Activated CD4-positive, alpha-beta memory T cell treated with anti-CD3 and anti-CD28 coated beads, Interleukin-2, amount 10 ng/mL, durations not matched to agents 7 days and 5 days (primary cell): ENCODE measurements at places on chromosomes 12 and 14. TPM values are rescaled to one million over a fixed set of nuclear protein-coding genes. Genes with fewer than 3 reads are reported as not detected.

GRCh38 chr12:52248541-52249461, 15.8 kb downstream of the KRT7 start:
- peaks cover 5% of the 10 kb centered on the region for H3K27me3 ChIP-seq
- H3K27ac ChIP-seq = peak overlapping the region; percentile 28
- H3K36me3 ChIP-seq = peaks cover 20% of the 10 kb centered on the region
- H3K4me1 ChIP-seq = peaks cover 81% of the 10 kb centered on the region

- peaks cover 5% of the 10 kb centered on the region for H3K27me3 ChIP-seq
- no peaks in the 10 kb centered on the region for H3K36me3 ChIP-seq
- H3K27ac ChIP-seq = no peak overlapping the region
- no peak overlapping the region for H3K4me3 ChIP-seq
- H3K4me1 ChIP-seq = peaks cover 18% of the 10 kb centered on the region
These were observed 48.6 kb upstream of the BCAT1 start for GRCh38 chr12:24997496-24997895.

PTPRR gene
- total RNA-seq = not detected

GRCh38 chr14:58275527-58276190, 22.7 kb upstream of the ARID4A start:
- H3K27me3 ChIP-seq = no peaks in the 10 kb centered on the region
- H3K4me3 ChIP-seq = peak overlapping the region; percentile 11
- H3K27ac ChIP-seq = peak overlapping the region; percentile 82
- DNase-seq = no peak
- peaks cover 40% of the 10 kb centered on the region for H3K4me1 ChIP-seq

GRCh38 chr12:57993030-57993429, 51.7 kb downstream of the ATP23 start:
- H3K27me3 ChIP-seq = no peaks in the 10 kb centered on the region
- H3K36me3 ChIP-seq = no peaks in the 10 kb centered on the region
- no peaks in the 10 kb centered on the region for H3K4me1 ChIP-seq

- no peaks in the 10 kb centered on the region for H3K36me3 ChIP-seq
- no peak overlapping the region for H3K27ac ChIP-seq
- DNase-seq = no peak
These were observed 16.4 kb upstream of the ARID2 start for GRCh38 chr12:45713078-45713477.

SLC35F4 gene
- not detected for total RNA-seq

DNA sequence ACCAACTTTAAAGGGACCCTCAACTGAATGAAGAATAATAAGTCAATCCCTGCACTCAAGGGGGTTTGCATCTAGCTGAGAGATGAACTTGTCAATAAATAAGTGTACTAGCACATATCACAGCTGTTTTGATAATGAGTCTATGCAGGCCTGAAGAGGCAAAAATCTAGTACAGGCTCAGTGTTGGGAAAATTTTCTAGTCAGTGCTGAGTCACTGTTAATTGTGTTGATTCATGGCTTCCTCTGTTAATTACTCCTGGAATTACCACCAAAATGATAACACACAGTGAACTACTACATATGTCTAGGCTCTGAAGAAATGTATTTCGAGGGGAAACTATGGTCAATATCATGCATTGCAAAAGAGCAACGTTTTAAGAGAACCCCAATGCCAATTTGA, 18.9 kb downstream of the SNRPF start:
- no peak overlapping the region for H3K4me3 ChIP-seq
- no peaks in the 10 kb centered on the region for H3K27me3 ChIP-seq
- DNase-seq = no peak
- peaks cover 3% of the 10 kb centered on the region for H3K36me3 ChIP-seq

IL26 gene
- total RNA-seq = 3.3 TPM

SLC6A15 gene
- total RNA-seq = not detected

DNA sequence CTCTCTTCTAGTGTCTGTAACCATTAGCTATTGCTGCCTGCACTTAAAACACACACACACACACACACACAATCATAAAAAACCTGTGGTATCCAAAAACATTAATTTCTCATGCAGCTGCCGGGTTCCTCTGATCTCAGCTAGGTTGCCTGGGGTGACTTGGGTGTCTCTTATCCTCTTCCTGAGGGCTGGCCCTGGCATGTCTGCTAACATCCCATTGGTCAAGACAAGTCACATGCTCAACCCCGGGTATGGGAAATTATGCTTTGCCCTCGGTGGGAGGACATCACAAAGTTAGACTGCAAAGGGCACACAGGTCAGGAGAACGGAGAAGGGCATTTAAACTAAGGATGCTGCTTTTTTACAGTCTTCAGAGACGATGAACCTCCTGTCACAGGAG, 55.7 kb downstream of the TRPV4 start:
- H3K4me3 ChIP-seq = peak overlapping the region; percentile 46
- no peaks in the 10 kb centered on the region for H3K36me3 ChIP-seq
- no peak overlapping the region for H3K27ac ChIP-seq
- peaks cover 6% of the 10 kb centered on the region for H3K4me1 ChIP-seq

- no peak overlapping the region for H3K4me3 ChIP-seq
- no peak for DNase-seq
- H3K27ac ChIP-seq = no peak overlapping the region
- no peaks in the 10 kb centered on the region for H3K36me3 ChIP-seq
- H3K4me1 ChIP-seq = no peaks in the 10 kb centered on the region
These were observed 83.4 kb downstream of the NAV3 start for GRCh38 chr12:77914081-77914488.

MYF6 gene
- not detected for total RNA-seq

GRCh38 chr14:66046035-66046434, 440.1 kb upstream of the CCDC196 start:
- H3K36me3 ChIP-seq = no peaks in the 10 kb centered on the region
- H3K4me1 ChIP-seq = no peaks in the 10 kb centered on the region
- no peak overlapping the region for H3K4me3 ChIP-seq
- H3K27ac ChIP-seq = no peak overlapping the region

DNA sequence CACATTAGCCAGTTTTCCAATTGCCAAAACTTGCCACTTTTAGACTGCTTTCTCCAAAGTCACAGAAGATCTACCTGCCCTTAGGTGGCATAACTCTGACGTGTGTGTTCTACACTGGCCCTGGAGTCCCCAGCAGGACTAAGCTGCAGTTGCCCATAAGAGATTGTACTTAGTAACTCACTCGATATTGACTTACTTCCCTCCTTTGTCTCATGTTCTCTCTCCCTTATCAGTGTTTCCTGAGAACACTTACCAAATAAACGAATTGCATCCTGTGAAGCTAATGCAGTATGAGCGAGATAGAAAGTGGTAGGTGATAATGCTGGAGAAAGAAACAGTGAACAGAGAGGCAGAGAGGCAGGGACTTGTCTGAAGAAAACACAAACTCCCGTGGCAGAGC, 117.2 kb downstream of the NUAK1 start:
- H3K4me3 ChIP-seq = no peak overlapping the region
- H3K4me1 ChIP-seq = no peaks in the 10 kb centered on the region
- H3K27me3 ChIP-seq = no peaks in the 10 kb centered on the region
- DNase-seq = no peak
- no peak overlapping the region for H3K27ac ChIP-seq

GRCh38 chr12:124653169-124653931, 85.9 kb upstream of the NCOR2 start:
- no peak overlapping the region for H3K4me3 ChIP-seq
- peaks cover 12% of the 10 kb centered on the region for H3K27me3 ChIP-seq
- H3K4me1 ChIP-seq = no peaks in the 10 kb centered on the region
- DNase-seq = no peak
- H3K27ac ChIP-seq = no peak overlapping the region

INTS13 gene
- 44.8 TPM for total RNA-seq

DNA sequence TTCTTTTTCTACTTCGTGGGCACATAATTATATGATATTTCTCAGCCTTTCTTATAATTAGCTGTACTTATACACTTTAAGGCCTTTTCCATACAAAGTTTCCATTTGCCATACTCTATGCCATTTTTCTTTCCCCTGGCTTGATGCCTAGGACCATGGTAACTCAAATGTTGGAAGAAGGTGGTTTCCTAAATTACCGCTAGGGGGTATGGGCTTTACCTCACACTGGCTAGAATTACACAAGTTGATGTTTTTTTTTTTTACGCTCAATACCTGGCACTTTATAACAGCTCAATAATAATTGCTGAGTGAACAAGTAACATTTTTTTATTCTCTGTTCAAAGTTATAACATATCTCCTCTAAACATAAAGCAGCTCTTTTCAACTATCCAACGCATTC, 306.8 kb upstream of the LRFN5 start:
- no peaks in the 10 kb centered on the region for H3K36me3 ChIP-seq
- H3K27ac ChIP-seq = no peak overlapping the region
- no peak overlapping the region for H3K4me3 ChIP-seq
- no peaks in the 10 kb centered on the region for H3K27me3 ChIP-seq

- peaks cover 32% of the 10 kb centered on the region for H3K36me3 ChIP-seq
- no peak for DNase-seq
- no peak overlapping the region for H3K4me3 ChIP-seq
- no peak overlapping the region for H3K27ac ChIP-seq
These were observed 16.4 kb downstream of the ARID2 start for GRCh38 chr12:45745861-45746277.

GRCh38 chr14:90114554-90114953, 52.8 kb downstream of the KCNK13 start:
- no peak overlapping the region for H3K27ac ChIP-seq
- H3K36me3 ChIP-seq = no peaks in the 10 kb centered on the region
- peaks cover 20% of the 10 kb centered on the region for H3K27me3 ChIP-seq
- H3K4me1 ChIP-seq = no peaks in the 10 kb centered on the region
- DNase-seq = no peak
- no peak overlapping the region for H3K4me3 ChIP-seq

GRCh38 chr12:77118696-77119095, 53.3 kb upstream of the E2F7 start:
- no peak for DNase-seq

DNA sequence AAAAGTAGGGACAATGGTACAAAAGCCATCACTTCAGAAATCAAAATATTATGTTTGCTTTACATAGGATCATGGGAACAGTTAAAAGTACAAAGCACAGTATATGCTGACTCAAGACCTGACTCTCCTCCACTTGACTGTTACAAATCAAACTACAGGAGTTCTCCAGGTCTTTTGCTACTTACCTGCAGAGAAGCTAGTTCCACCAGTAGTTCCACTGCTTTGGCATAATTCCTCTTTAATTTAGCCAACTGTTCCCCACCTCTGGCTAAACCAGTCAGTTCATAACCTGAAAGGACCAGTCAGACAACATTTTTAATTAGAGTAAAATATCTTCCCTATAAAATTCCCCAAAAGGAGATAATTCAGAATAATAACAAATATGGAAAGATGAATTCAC, 14.0 kb downstream of the ATP6V1D start:
- no peak for DNase-seq
- H3K36me3 ChIP-seq = peaks cover 44% of the 10 kb centered on the region
- H3K27ac ChIP-seq = no peak overlapping the region
- H3K4me3 ChIP-seq = no peak overlapping the region
- peaks cover 11% of the 10 kb centered on the region for H3K4me1 ChIP-seq

DNA sequence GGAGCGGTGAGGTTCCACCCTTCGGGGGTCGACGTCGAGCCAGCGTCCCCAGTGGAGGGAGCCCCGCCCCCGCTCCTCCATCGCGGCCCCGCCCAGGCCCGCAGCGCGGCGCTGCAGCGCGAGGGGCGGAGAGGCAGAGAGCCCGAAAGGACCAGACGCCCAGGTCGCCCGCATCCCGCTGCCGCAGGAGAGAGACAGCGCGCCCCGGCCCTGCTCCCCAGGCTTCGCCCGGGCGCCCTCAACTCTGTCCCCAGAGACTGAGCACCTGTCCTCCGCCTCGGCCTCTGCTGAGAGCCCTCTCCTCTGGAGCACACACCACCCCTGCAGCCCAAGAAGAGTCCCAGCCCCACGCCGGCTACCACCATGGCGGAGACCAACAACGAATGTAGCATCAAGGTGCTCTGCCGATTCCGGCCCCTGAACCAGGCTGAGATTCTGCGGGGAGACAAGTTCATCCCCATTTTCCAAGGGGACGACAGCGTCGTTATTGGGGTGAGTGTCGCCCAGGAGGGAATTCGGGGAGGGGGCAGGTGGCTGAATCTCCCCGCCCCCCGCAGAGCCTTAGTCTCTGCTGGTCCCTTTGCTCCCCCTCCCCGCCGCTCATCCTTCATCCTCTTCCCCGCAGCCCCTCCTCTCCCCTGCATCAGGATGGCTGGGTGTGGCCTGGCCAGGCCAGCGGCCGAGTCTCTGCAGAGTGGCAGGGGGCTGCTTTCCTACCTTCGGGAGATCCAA, at the start of gene KIF5A:
Gene KIF5A, plus strand, starts transcription at position 136 of the 732 bp plus-strand sequence. Its CDS starts 228 bp downstream, at position 364.
- peaks cover 44% of the 10 kb centered on the region for H3K4me1 ChIP-seq
- no peak within 1 kb of the TSS for H3K27ac ChIP-seq
- peaks cover 17% of the 10 kb centered on the region for H3K36me3 ChIP-seq
- peak within 1 kb of the TSS; percentile 67 for H3K4me3 ChIP-seq
- peak; percentile 68 for DNase-seq
- peaks cover 20% of the 10 kb centered on the region for H3K27me3 ChIP-seq

CAPZA3 gene
- not detected for total RNA-seq

GRCh38 chr12:45409966-45410365, 194.1 kb downstream of the ANO6 start:
- no peaks in the 10 kb centered on the region for H3K4me1 ChIP-seq
- H3K4me3 ChIP-seq = no peak overlapping the region
- H3K36me3 ChIP-seq = peaks cover 26% of the 10 kb centered on the region
- H3K27me3 ChIP-seq = no peaks in the 10 kb centered on the region

DNA sequence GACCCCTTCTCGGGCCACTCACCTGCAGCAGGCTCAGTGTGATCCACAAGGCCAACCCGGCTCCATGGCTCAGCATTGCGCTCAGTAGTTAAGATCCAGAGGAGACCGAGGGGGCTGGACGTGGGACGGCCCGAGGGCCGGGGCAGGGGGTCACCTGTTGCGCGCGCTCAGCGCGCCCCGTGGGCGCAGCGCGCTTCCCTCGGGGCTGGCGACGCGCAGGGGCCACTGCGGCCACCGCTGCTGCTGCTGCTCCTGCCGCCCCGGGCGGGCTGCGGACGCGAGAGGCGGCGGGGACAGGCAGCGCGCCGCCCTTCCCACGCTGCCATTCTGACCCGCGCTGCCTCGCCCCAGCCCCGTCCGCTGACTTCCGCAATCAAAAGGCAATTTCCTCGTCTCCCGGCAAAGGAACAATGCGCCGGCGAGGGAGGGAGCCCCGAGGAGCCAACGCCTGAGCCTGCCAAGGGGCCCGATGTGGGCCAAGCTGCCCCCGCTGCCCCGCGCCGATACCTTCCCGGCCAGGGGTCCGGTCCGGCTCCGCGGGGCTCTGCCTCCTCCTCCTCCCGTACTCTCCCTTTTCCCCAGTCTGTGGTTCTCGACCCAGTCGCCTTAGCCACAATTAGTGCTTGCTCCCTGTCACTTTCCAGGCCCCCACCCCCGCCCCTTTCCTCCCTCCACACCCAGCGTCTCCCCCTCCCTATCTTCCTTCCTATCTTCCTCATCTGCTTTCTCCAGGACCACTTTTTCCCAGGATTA, 27.3 kb downstream of the PTPRB start:
- no peak overlapping the region for H3K27ac ChIP-seq
- peaks cover 43% of the 10 kb centered on the region for H3K27me3 ChIP-seq
- no peak overlapping the region for H3K4me3 ChIP-seq
- no peaks in the 10 kb centered on the region for H3K36me3 ChIP-seq
